Urinary bladder (tissue), 4 donors: ENCODE measurements at places on chromosomes 2 and 18.

GRCh38 chr2:232781765-232782164 is 5.4 kb upstream of the KCNJ13 start:
- DNase-seq, result no peak

DNA sequence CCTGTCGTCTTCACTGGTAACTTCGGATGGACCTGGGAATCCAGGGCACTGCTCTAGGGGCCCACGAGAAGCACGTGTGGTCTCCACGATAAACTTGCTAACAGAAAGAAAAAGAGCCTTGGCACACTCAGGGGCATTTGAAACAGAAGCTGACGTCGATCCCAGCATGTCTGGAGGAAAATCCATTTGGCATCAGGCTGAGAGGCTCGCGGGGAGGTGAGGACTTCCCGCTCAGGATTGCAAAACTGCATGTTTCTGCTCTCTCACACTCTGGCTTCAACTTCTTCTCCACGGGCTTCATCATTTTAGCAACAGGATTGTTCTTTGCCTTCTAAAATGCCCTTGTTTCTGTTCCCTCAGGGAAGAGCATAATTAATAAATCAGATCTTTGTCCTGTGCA is 181.7 kb upstream of the COPS8 start:
- DNase-seq, result no peak

DNA sequence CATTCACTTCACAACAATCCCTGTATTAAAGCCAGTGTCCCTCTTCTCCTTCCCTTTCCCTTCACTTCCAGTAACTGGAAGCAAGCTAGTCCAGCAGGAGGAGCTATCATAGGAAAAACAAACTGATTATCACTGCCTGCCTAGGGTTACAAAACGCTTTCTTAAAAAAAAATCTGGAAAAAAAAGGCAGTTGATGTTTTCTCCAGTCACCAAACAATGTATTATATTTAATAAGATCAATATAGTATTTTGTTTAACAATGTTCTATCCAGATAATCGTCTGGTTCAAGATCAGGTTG is 78.8 kb upstream of the ITGB6 start:
- no peak for DNase-seq

GRCh38 chr2:240413813-240414429 is 21.5 kb upstream of the GPC1 start:
- DNase-seq, result no peak

DNA sequence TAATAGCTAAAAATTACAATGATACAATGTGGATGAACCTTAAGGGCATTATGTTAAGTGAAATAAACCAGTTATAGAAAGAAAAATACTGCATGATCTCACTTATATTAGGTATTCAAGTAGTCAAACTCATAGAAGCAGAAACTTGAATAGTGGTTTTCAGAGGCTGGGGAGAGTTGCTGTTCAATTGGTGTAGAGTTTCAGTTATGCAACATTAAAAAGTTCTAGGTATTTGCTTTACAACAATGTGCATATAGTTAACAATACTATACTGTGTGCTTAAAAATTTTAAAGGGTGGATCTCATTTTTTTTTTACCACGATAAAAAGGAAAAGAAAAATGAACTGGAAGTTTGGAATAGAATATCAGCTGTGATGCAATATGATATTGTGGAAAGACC is 479.1 kb downstream of the SPAG16 start:
- no peak for DNase-seq

DNA sequence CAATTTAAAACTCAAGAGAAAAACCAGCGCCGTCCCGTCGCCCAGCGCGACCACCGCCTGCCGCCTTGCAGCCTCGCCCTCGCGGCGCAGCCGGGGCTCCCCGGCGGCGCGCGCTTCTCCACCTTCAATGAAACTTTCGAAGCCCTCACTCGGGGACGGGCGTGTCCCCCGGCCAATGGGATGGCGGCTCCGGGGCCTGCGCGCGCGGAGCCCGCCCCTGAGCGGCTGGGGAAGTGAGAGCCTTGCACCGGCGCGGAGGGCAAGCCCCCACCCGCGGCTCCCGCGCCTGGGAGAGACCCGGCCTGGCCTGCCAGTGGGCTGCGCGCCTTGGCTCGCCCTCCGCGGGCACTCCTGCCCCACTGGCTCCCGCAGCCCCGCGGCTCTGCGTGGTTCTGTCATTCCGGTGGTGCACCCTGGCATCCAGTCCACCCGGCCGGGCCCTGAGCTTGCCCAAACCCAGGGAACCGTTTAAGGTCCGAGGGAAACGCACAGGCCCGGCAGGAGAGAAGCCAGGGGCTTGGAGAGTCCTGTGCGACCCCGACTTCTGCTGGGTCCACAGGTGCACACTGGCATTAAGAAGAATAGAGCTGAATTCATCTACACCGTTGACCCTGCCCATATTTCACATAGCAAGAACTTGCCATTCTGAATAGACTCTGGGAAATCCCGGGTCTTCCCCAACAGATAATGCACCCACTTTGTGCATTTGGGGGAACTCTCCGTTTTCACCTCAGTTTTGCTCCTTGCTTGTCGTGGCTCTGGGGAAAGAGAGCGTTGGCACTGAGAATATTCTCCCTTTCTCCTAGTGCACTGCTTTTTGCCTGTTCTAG is at the start of gene PIEZO2:
Gene PIEZO2 (minus strand): TSS at position 129 of the 830 bp plus-strand sequence. CDS start 981 bp downstream, outside the sequence.
- DNase-seq, result peak; percentile 33

GRCh38 chr2:226660526-226660925 is 139.1 kb downstream of the IRS1 start:
- DNase-seq, result no peak

GRCh38 chr2:80128080-80128479 is 176.5 kb downstream of the LRRTM1 start:
- DNase-seq, result no peak

DNA sequence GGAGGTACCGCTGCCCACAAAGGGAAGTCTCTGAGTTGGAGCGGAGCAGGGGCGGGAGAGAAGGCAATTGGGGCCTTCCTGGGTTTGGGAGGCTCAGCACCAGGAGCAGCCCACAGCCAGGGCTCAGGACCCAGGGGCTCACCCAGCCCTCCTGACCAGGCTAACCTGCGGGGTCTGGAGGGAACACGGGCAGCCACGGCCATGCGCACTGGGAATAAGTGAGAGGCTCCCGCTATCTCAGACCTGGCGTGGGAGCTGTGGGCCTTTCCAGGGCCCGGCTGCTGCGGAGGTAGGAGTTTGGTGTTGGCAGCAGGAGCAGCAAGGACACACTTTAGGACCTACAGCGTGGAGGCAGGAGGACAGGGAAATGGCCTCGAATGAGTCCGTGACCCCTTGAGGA is 69.0 kb downstream of the RRM2 start:
- no peak for DNase-seq

GRCh38 chr18:58788971-58789875 is 75.5 kb upstream of the ZNF532 start:
- no peak for DNase-seq

DNA sequence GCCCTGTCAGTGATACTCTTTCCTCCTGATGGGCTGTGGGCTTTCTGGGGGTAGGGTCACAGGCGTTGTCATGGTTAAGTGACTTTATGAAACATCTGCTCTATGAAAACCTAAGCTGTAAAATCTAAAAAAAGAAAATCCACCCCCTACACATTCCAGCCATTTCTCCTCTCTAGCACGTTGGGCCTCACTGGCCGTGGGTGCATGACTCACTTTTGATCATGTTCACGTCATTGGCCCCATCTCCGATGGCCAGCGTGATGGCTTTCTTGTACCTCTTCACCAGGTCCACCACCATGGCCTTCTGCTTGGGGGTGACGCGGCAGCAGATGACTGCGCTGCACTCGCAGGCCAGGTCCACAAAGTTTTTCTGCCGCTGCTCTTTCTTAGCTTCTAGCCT is 39.3 kb upstream of the NARS1 start:
- no peak for DNase-seq

- DNase-seq, result no peak
These were observed 309.6 kb upstream of the CNTNAP5 start for GRCh38 chr2:123715467-123715982.

- DNase-seq, result no peak
These were observed 57.3 kb upstream of the PSMD14 start for GRCh38 chr2:161250864-161251436.

GRCh38 chr2:155301221-155301620 is 602.7 kb downstream of the KCNJ3 start:
- no peak for DNase-seq

GRCh38 chr18:63207835-63208234 is 111.7 kb downstream of the BCL2 start:
- no peak for DNase-seq

- DNase-seq, result no peak
These were observed 742 bp downstream of the PXDN start for GRCh38 chr2:1743396-1744150.

- no peak for DNase-seq
These were observed 107.6 kb downstream of the SMAD7 start for GRCh38 chr18:48843162-48843561.

DNA sequence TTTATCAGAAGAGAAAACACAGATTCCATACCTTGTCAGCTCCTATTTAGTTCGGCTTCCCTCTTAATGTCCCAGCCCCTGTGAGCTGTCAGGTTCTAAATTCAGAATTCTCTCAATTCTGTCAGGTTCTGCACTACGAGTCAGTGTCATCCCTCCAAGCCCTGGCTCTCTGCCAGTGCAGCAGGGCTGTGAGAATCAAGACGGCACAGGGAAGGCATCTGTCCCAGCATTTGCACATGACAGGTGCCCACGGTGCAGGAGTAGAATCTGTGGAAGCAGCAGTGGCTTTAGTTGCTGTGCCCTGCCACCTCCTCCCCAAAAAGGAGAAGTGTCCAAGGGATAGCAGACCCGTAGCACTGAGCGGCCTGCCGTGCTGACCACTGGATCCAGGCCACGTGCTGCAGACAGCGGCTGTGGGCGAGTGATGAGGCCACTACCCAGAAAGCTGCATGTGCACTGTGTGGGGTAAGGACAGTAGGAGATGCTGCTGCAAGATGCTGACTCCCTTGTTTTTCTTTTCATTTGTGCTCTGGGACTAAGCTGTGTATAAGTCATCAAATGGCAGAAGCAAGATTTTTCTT is 12.8 kb downstream of the RBFA start:
- DNase-seq, result no peak

GRCh38 chr2:88843651-88844050 is 152.2 kb downstream of the RPIA start:
- no peak for DNase-seq

DNA sequence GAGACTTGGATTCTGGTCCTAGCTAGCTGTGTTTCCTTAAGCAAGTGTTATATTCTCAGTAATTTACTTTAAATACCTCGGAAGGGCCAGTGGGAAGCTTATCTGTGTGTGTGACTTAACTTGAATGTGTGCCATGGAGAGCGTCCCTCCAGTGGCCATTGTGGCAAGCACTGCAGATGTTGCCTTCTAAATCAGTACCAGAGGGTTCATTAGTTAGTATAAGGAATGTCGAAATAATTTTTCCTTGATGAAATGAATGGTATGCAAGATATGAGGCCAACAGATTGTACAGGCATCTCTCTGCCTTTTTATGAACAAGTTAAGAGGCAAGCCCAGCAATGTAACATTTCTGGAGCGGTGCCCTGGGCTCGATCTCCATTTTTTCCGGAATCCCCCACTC is 52.0 kb downstream of the FBXO36 start:
- DNase-seq, result no peak

- DNase-seq, result no peak
These were observed 42.4 kb downstream of the MEIS1 start for GRCh38 chr2:66477135-66477842.

GRCh38 chr18:49123431-49123830 is 172.7 kb upstream of the SMAD7 start:
- no peak for DNase-seq

GRCh38 chr2:216950547-216950946 is 90.7 kb upstream of the TNP1 start:
- DNase-seq, result no peak

GRCh38 chr18:13611601-13612195 is 114.7 kb downstream of the FAM210A start:
- no peak for DNase-seq
